Immature natural killer cell (primary cell): ENCODE measurements at places on chromosomes 5 and 9. TPM values are rescaled to one million over a fixed set of nuclear protein-coding genes. Genes with fewer than 3 reads are reported as not detected.

DMRT3 gene
- not detected for polyA plus RNA-seq

ZBTB26 gene
- polyA plus RNA-seq: 1.4 TPM

RC3H2 gene
- polyA plus RNA-seq: 26.8 TPM

DNA sequence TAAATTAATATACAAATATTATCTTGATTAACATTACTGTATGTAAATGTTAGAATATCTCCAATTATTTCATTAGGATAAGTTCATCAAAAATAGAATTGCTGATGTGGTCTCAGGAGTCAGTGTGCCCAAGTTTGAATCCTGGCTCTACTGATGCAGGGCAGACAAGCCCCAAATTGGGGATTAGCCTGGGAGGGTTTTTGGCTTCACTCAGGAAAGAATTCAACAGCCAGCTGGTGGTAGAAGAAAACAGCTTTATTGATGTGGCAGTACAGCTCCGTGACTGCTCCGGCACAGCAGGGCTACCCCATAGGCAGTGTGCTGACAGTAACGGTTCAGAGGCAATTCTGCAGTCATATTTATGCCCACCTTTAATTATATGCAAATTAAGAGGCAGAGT is 32.5 kb downstream of the COL27A1 start:
- no peak for DNase-seq
- no peak overlapping the region for H3K27ac ChIP-seq
- H3K4me1 ChIP-seq: no peaks in the 10 kb centered on the region
- H3K36me3 ChIP-seq: peaks cover 4% of the 10 kb centered on the region
- H3K27me3 ChIP-seq: peaks cover 3% of the 10 kb centered on the region

- DNase-seq: no peak
- no peak overlapping the region for H3K27ac ChIP-seq
- peaks cover 11% of the 10 kb centered on the region for H3K27me3 ChIP-seq
- H3K36me3 ChIP-seq: peaks cover 4% of the 10 kb centered on the region
- H3K4me1 ChIP-seq: peaks cover 12% of the 10 kb centered on the region
Observed at GRCh38 chr5:37841203-37841602, 1.4 kb upstream of the GDNF start.

DRD1 gene
- not detected for polyA plus RNA-seq

MEIKIN gene
- not detected for polyA plus RNA-seq

DNA sequence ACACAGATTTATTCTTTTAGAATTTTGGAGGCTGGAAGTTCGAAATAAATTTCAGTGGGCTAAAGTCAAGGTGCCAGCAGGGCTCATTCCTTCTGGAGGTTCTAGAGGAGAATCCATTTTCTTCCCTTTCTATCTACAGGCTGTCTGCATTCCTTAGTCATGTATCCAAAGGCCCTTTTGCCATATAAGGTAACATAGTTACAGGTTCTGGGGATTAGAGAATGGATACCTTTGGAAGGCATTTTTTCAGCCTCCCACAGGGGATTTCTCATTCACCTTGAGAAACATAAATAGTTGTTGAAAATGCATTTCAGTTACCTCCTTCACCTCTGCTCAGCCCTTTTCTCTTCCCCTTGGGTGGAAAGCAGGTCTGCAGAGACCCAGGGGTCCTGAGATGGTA is 280.0 kb upstream of the MAP3K1 start:
- H3K4me1 ChIP-seq: no peaks in the 10 kb centered on the region
- H3K27ac ChIP-seq: no peak overlapping the region
- H3K36me3 ChIP-seq: no peaks in the 10 kb centered on the region
- H3K27me3 ChIP-seq: no peaks in the 10 kb centered on the region
- H3K4me3 ChIP-seq: no peak overlapping the region

HMCN2 gene
- polyA plus RNA-seq: not detected

DNA sequence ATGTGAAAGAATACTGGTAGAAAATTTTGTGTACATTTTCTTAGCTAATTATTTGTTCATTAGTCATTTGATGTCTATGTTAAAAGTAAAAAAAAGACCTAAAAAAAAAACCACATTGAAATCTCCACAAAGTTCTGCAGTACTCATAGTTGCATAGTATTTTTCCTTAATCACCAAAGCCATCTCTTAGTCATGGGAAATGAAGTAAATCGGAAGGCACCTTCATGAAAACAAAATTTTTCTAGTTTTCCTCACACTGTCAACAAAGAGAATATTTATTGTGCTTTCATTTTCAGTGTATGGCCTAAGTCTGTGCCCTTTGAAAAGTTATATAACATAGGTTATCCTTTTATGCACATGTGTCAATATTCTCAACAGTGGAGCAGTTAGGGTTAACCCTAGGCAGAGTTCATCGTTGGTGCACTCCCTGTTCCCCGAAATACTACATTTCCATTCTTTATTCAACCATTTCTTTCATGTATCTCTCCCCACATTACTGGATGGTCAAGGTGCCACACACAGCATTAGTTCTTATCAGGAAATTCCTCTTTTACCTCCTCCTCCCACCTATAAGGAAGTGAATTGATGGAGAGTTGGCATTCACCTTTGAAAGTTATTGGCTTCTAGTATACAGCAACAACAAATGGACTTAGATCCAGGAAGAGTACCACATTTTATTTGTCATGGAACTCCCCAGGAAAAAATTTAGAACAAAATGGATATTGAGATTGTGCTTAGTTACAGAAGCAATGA is 93.1 kb downstream of the NUDT12 start:
- H3K36me3 ChIP-seq: no peaks in the 10 kb centered on the region
- no peak for DNase-seq
- H3K27me3 ChIP-seq: no peaks in the 10 kb centered on the region
- H3K4me1 ChIP-seq: no peaks in the 10 kb centered on the region

DNA sequence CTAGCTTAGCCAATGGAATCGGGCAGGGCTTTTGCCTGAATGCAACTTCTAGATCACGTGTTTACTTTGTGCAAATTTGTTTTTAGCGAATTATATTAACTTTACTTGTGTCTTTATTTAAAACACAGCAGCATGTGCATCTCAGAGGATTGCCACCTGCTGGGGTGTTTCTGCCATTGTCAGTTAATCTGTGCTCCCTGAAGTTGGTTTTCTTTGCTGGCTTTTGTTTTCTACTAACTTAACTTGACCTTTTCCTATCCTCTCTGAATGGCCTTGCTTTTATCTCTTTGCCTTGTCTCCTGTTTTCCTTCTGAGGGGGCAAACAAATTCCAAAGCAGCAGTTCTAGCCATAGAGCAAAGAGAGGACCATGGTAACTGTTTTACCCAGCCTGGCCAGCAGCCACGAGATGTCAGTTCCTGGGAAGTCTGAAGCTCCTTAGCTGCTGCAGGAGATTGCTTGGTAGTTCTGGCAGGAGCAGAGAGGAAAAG is 67.6 kb downstream of the ARHGEF28 start:
- H3K4me1 ChIP-seq: peaks cover 60% of the 10 kb centered on the region
- peaks cover 7% of the 10 kb centered on the region for H3K36me3 ChIP-seq
- H3K27me3 ChIP-seq: peaks cover 3% of the 10 kb centered on the region
- peak; percentile 15 for DNase-seq
- H3K4me3 ChIP-seq: peak overlapping the region; percentile 87

OSMR gene
- polyA plus RNA-seq: not detected

- no peaks in the 10 kb centered on the region for H3K4me1 ChIP-seq
- peaks cover 27% of the 10 kb centered on the region for H3K36me3 ChIP-seq
- H3K4me3 ChIP-seq: no peak overlapping the region
- no peak for DNase-seq
Observed at GRCh38 chr5:62494772-62495171, 82.2 kb downstream of the IPO11 start.

DNA sequence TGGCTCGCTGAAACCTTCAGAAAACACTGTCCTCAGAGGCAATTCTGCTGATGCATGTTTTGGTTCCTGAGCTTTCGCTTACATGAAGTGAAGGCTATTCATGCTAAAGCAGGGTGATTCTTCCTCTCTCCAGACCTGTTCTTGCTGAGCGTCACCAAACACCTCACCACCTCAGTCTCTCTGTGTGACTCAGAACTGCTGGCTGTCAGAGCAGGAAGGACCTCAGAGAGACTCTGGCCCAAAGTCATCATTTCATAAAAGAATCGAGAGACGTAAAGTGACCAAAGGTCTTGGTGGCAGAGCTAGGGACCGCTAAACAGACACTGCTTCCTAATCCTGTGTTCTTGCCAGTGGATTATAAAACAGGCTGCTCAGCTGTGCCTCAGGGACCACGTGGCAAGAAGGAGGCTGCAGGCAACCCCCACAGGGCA is 73.8 kb downstream of the LHFPL2 start:
- H3K4me3 ChIP-seq: no peak overlapping the region
- H3K27me3 ChIP-seq: peaks cover 3% of the 10 kb centered on the region
- H3K4me1 ChIP-seq: no peaks in the 10 kb centered on the region
- no peak overlapping the region for H3K27ac ChIP-seq
- DNase-seq: no peak
- H3K36me3 ChIP-seq: no peaks in the 10 kb centered on the region

DNA sequence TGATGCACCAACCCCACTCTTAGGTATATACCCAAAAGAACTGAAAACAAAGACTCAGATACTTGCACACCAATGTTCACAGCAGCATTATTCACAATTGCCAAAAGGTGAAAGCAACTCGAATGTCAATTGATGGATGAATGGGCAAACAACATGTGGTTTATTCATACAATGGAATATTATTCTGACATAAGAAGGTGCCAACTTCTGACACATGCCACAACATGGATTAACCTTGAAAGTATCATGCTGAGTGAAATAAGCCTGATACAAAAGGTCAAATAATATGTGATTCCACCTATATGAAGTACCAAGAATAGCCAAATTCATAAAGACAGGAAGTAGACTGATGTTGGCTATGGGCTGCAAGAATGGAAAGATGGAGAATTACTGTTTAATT is 35.0 kb downstream of the CTNND2 start:
- H3K27ac ChIP-seq: no peak overlapping the region
- H3K4me1 ChIP-seq: no peaks in the 10 kb centered on the region
- no peak overlapping the region for H3K4me3 ChIP-seq
- no peak for DNase-seq

GRCh38 chr5:90940227-90940995 is 381.8 kb downstream of the ADGRV1 start:
- H3K27ac ChIP-seq: peak overlapping the region; percentile 68
- peak overlapping the region; percentile 36 for H3K4me3 ChIP-seq
- peaks cover 12% of the 10 kb centered on the region for H3K4me1 ChIP-seq
- H3K36me3 ChIP-seq: no peaks in the 10 kb centered on the region
- no peaks in the 10 kb centered on the region for H3K27me3 ChIP-seq

GRCh38 chr9:124335320-124335707 is 77.6 kb downstream of the NEK6 start:
- no peak for DNase-seq
- H3K4me3 ChIP-seq: no peak overlapping the region
- peaks cover 26% of the 10 kb centered on the region for H3K36me3 ChIP-seq
- no peaks in the 10 kb centered on the region for H3K27me3 ChIP-seq
- peaks cover 3% of the 10 kb centered on the region for H3K4me1 ChIP-seq

DNA sequence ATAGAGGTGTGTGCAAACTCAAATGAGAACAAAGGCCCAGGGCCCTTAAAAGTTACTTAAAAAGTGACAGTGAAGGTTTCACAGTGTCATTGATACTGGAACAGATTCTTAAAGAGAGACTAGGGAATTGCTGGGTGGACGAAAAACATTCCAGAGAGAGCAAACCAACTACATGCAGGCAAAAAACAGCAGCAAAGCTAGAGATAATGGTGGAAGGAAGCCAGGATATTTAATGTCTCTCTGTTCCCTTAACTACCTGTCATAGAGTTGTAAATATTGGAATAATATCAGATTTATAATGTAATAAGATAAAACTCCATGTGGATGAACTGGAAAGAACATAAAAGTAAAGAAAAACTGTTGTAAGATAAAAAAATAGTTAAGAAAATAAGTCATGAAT is 508.6 kb downstream of the TAF11L14 start:
- H3K4me1 ChIP-seq: no peaks in the 10 kb centered on the region
- H3K4me3 ChIP-seq: no peak overlapping the region
- H3K27me3 ChIP-seq: no peaks in the 10 kb centered on the region
- DNase-seq: no peak

IFNK gene
- polyA plus RNA-seq: not detected

FCN2 gene
- not detected for polyA plus RNA-seq
